Stimulated activated CD8-positive, alpha-beta memory T cell treated with anti-CD3 and anti-CD28 coated beads, Interleukin-4, amount 100 ng/mL, for 4 hours (primary cell): ENCODE measurements at places on chromosomes 16 and 17.

- no peak for DNase-seq
These were observed 183.0 kb downstream of the PHKB start for GRCh38 chr16:47644166-47644565.

- DNase-seq: no peak
These were observed 2.5 kb upstream of the SPATA20 start for GRCh38 chr17:50544516-50544915.

DNA sequence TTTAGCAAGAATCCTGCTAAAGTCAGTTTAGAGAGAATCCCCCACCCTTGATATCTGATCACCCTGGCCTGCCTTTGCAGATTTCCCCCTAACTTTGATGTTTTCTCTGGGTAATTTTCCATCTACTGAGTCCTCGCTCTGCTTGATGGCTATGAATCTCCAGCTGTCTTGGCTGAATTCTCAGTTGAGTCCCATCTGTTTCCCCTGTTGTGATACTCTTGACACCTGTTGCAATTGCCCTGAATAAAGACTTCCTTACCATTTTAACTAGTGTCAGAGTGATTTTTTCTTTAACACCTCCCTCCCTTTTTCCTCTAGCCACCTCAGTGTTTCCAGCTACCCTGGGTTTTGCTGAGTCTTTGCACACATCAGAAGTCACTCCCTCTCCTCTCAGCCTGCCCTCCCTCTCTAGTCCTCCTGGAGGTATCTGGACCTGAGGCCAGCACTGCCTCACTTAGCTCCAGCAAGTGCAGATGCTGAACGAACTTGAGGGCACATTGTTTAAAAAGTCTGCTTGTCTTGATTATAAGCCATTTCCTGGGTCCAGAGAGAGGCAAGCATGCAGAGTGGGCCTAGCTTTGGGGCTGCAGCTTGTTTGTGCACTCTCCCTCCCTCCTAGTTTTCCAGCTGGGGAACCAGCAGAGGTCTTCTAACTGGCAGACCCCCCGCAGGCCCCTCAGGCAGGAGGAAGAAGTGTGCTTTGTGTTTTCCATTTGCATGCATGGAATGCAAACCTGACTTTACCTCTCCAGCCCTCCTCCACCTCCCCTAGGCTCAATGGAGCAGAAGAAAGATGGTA, 33.2 kb downstream of the SPACA3 start:
- DNase-seq: no peak

GRCh38 chr17:17280613-17281549, at the start of gene COPS3:
Gene COPS3, minus strand, starts transcription at chr17:17281246. Its CDS starts 60 bp downstream, at chr17:17281186.
- peak; percentile 94 for DNase-seq

DNA sequence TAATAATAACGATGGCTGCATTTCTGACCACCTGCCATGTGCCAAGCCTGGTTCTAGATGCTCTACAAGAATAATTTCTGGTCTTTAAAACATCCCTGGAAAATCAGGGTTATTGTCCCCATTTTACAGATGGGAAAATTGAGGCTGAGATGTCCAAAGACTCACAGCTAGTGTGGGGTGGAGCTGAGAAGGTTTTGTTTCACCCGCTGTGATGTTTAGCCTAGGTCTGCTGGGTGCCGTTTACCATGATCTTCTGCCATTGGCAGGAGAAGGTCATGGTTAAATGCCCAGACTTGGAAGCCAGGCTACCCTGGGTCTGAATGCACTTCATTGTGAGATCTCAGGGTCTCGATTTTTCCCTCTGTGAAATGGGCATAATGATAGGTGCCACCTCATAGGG, 159.1 kb upstream of the PLCG2 start:
- DNase-seq: no peak

- DNase-seq: no peak
These were observed 228.8 kb downstream of the CDH11 start for GRCh38 chr16:64892835-64893785.

DNA sequence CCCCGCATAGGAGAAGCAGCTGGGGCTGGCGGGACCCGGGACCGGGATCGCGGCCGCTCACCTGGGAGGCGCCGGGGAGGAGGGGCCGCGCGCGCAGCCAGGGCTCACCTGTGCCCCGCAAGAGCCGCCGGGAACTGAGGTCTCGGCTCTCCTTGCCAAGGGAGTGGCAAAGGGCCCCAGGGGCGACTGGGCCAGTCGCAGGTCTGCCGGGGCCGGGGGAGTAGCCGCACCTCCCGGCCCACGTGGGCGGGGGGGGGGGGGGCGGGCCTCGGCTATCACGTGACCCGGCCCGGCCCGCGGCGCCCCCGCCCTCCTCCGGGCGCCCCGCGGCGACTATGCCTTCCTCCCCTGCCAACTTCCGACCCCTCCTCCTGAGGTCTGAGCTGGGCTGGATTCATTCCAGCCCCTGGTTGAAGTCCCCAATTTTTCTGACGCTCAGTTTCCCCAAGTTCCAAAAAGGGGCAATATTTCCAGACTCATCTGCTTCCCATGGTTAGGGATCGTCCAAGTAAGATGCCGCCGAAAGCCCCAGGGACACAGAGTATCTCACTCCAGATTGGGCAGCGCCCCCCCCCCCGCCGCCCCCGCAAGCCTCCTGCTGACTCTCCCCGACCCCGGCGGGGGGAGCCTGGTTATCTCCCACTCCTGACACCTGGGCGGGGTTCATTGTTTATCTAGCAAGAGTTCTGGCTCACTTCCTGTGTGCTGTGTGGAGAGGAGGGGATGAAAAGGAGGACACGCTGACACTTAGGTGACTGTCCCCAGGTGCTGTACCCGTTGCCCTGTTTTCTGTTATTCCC, at the start of gene TMC6:
TMC6 (minus strand) TSS at position 205 of the 800 bp plus-strand sequence. CDS start 1,923 bp downstream, outside the sequence.
- peak; percentile 58 for DNase-seq

- no peak for DNase-seq
These were observed 13.2 kb downstream of the TRPV3 start for GRCh38 chr17:3544365-3544764.

- no peak for DNase-seq
These were observed at the start of gene CIBAR2 for GRCh38 chr16:85112364-85112763. Gene CIBAR2, minus strand, starts transcription at chr16:85112472. Its CDS starts 120 bp downstream, at chr16:85112352.

DNA sequence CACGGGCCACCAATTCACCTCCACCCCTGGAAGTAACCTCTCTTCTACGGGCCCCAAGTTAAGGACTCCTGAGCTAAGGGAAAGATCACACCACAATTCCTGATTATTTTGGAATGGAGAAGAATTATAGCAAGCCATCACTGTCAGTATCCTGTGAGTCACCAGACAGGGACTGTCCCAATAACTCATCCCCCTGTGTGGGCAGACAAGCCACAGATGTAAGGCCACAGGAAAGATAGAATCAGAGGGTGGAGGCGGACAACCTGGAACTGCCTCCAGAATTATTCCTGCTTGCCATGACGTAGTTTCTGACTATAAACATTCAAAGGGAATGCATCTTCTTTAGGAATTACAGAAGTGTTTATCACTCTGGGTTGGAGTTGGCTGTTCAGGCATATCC, 5.8 kb upstream of the MYO1D start:
- DNase-seq: no peak

DNA sequence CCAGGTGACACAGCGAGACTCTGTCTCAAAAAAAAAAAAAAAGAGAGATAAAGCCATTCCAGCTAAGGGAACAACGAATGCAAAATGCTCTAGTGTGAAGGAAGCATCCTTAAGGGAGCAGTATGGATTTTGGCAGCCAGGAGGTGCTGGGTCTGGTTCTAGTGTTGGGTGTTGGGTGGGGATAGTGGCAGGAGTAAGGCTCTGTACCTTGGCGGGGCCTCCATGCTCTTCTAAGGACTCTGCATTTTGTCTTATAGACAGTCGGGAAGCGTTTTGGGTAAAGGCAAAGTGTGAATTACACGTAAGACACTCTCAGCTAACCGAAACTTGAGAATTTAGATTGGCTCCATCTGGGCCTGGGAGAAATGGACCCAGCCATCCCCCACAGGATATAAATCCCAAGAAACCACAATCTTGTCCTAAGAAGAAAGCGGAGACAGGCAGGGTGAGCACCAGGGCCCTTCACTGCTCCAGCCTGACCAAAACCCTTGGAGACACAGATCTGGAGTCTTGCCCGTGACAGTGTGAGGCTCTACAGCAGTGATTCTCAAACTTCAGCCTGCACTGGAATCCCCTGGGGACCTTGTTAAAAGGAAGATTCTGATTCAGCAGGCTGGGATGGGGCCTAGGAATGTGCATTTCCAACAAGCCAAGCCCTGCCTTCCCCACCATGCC, 33.1 kb upstream of the PHB1 start:
- no peak for DNase-seq

- no peak for DNase-seq
These were observed 311.1 kb downstream of the XYLT1 start for GRCh38 chr16:17159617-17160016.

GRCh38 chr17:48382989-48383388, 47.0 kb downstream of the SKAP1 start:
- DNase-seq: no peak

GRCh38 chr17:47902039-47902744, 6.2 kb downstream of the SP2 start:
- no peak for DNase-seq

DNA sequence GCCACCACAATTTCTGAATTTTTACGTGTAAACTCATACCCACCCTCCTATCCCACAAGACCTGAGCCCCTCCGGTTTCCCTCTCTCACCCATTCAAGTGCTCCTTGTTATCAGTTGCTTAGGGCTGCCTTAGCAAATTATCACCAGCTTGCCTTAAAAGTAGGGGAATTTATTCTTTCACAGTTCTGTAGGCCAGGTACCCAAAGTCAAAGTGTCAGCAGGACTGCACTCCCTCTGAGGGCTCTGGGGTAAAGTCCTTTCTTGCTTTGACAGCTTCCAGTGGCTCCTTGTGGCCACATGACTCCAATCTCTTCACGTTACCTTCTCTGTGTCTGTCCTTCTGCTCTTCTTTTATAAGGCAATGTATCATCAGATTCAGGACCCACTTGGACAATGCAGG, 7.9 kb upstream of the TMEM220 start:
- no peak for DNase-seq

- no peak for DNase-seq
These were observed 5.6 kb upstream of the ZFHX3 start for GRCh38 chr16:73053364-73054124.

DNA sequence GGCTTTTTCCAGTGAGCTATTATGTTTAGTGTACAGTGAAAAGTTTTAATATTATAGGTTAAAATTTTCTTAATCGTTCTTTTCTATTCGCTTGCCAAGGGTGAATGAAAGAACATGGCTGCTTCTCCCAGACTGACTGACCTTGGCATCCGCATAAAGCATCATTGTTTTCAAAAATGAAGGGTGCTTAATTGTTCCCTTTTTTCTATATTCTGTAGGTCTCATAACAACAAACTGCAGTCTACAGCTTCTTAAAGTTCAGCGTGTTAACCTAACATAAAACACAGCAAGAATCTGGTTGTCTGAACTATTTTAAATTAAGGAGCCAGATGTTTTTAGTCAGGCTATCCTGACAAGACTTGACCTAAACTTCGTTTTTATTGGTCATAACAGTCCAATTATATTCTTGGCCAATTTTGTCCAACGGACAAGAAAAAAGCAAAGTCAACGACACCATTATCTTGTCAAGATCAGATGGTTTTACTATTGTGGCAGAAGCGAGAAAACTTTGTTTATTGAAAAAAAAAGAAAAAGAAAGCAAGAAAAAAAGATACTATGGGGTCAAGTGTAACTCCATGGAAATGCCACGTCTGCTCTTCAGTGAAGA, 14.1 kb downstream of the C17orf58 start:
- no peak for DNase-seq

DNA sequence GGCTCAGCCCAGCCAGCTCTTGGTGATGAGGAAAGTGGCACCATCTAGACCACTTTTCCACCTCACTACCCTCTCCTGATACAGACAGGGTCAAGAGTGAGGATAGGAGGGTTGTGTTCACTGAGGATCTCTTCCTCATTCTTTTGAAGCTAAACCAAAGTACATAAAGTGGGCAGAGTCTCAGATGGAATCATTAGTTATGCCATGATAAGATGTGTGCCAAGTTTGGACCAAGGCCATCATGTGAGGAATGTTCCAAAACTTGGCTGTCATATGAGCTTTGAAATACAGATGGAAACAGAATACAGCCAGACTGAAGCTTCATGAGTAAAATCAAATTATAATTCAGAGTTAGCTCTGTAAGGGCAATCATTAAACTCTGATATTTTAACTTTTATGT, 37.2 kb downstream of the ACSM1 start:
- DNase-seq: no peak

DNA sequence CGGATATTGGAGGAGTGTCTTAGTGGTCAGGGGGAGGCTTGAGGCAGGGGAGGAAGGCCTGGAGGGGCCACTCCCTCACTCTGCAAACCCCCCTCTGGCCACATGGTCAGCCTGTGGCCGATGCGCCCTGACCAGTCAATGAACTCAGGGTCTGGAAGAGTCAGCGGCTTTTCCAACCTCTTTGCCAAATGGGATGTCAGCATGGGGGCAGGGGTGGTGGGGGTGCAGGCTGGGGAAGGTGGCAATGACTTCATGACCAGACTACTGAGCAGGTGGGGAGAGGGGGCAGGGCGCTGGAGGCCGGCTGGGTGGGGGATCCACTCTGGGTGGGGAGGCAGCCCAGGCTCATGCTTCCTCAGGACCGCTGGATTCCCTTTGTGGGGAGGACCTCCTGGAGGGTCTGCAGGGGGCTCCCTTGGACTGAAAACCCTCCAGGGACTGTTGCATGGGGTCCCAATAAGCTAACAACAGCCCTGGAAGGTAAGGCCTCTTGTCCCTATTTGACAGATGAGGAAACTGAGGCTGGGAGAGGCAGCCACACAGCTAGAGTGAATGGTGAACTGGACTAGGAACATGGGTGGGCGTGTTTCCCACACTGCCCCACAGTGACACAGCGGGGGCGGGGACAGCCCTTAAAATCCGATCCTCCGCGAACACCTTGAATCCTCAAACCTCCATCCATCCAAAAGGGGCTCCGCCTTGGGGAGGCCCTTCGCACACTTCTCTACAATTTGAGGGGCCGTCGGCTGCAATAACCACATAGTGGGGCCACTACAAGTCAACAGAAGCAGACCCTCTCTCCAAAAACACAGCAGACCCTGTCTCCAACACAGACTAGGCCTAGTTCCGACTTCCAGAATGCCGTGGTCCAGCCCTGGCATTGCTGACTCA, 81.0 kb upstream of the TOB1 start:
- no peak for DNase-seq

GRCh38 chr17:61253362-61253761, 146.3 kb upstream of the TBX2 start:
- DNase-seq: no peak
